Fibroblast of skin of right quadriceps (primary cell): ENCODE measurements at places on chromosomes 7 and 10.
A peak's percentile ranks its signal among the peaks of the same experiment; 100 is the strongest.

- peak; percentile 66 for DNase-seq
These were observed 633.8 kb upstream of the IGFBP3 start for GRCh38 chr7:46554688-46555422.

DNA sequence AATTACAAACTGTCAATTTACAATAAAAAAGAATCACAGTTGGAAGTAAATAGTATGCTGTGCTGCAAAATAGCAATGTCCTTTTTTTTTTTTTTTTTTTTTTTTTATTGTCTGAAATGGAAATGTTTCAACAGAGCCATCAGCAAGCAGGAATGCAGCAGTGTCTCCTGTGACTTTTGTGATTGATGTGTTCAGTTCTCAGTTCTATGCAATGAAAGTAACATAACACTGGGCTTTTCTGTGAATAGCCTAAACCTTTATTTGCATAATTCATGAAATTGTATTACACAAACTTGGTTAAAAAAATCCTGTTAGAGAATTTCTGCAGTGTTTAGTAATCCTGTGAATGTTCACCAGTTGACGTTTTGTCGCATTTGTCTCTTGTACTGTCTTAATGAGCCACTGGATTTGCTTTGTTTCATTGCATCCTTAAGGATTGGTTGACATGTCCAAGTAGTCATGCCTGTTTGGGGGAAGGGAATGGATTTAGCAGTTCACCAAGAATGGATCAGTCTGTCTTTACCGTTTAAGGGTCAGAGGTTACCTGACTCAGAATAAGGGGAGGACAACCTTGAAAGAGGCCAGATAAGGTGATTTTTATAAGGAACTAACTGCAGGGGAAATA is 192.7 kb downstream of the MLLT10 start:
- peak; percentile 49 for DNase-seq

DNA sequence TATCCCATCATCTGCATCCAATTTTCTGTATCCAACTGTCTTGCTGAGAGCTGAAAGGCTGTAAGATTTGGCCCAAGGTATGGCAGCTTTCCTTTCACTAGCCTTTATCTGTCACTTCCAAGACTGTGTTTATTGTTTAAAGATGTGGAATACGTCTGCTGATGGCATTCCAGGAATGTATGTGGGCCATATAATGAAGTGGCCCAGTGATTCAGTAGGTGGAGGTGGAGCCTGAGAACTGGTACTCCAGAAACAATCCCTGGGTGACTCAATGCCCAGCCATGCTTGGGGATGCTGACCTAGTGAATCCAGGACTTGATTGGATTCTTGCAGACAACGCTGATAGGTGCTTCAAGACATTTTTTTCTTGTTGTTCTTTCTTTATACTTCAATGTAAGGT is 13.5 kb downstream of the NEUROD6 start:
- DNase-seq: peak; percentile 71

DNA sequence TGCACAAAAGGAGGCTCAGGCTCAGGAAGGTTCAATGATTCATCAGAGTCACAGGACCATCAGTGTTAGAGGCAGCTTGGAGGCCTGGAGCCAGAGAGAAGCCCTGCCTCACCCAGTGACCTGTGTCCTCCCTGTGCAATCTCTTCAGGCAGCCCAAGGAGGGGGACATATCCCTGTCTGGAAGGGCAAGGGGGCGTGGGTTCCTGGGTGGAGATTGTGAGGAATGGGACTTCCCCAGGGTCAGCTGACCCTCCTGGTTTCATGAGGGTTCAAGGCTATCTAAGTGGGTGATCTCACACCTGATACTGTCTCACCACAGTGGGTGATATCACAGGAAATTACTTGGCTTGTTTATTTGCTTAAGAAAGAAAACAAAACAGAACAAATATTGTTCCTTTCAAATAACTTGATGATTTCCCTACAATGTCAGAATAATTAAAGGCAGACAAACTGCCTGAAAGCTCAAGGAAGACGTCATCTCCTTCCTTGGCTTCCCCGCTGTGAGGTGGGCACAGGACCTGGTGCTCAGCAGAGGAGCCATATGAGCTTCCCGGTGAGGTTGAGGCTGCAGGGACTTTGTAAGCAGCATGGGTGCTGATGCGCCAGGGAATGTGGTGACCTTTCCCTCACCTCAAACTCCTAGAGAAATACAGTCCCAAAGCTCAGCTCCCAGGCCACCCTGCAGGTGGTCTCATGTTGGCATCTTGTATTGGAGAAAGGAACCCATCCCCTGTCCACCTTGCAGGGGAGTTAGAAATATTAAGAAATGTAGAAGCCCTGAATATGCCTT is 763.2 kb downstream of the GRID1 start:
- DNase-seq: no peak

DNA sequence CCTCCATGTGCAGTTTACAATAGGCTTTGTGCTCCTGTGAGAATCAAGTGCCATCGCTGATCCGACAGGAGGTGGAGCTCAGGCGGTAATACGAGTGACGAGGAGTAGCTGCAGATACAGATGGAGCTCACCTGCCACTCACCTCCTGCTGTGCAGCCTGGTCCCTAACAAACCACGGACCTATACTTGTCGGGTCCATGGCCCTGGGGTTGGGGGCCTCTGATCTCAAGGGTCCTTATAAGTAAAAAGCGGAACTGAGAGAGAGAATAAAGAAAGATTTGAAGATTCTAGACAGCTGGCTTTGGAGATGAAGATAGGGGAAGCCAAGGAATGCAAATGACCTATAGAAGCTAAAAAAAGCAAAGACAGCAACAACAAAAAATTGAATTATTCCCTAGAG is 130.6 kb downstream of the PLXDC2 start:
- no peak for DNase-seq

DNA sequence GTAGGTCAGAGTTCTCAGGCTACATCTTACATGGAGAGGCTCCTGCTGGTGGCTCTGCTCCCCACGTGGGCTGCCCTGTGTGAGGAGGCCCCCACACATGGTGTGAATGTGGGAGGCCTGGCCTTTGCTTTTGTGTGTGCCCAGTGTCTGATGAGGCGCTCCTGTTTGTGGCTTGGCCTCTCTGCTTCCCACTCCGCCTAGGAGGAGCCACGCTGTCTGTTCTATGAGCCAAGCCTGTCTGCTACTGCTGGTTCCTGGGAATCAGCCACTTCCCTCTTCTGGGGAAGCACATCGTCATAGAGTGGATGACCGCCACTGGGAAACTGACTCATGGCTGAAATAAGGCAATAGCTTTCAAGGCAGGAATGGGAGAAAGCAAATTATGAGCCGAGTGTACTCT is 87.1 kb downstream of the CYP26A1 start:
- peak; percentile 67 for DNase-seq

- DNase-seq: peak; percentile 58
These were observed 94.2 kb upstream of the IGFBP3 start for GRCh38 chr7:46015107-46015868.

GRCh38 chr10:124719213-124719851 is 24.8 kb downstream of the FAM53B start:
- DNase-seq: peak; percentile 31

GRCh38 chr7:111486472-111487142 is 75.7 kb downstream of the IMMP2L start:
- peak; percentile 59 for DNase-seq

DNA sequence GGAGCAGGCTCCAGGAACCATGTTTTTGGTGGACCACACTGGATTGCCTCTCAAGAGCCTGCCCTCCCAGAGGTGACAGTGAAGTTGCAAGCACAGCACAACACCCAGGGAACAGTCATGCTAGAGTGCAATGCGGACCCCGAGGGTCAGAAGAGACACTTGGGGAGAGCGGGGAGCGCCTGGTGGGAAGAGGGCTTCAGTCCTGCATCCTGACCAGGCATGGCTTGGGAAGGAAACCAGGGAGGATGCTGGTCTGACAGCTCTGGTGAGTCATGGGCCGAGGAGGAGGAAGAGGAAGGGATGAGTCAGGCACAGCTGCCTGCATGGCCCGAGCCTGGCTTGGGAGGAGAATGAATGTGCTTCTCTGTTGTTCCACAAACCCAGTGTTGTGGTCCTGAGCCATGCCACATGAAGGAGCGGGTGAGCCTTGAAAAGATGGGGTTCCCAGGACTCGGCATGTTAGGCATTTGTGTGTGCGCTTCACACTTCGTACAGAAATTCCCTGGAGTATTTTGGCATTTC is 29.5 kb upstream of the ANKRD2 start:
- DNase-seq: peak; percentile 95

- DNase-seq: no peak
These were observed 29.2 kb upstream of the PITRM1 start for GRCh38 chr10:3201796-3202195.

DNA sequence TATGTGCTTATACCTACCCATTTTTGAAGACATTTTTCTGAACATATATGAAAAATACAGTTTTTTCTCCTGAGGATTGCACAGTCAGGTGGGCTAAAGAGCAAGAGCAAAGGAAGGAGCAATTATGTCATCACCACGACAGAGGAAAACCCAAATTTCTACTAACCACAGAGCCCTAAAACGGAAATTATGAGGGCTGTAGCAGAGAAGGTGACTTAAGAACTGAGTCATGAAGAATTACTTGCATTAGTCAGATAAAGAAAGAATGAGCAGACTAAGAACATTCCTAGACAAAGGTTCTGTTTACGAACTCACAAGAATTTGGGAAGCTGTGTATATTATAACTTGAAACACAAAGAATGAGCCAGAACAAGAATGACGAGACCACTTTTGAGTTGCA is 974.4 kb downstream of the NXPH1 start:
- peak; percentile 65 for DNase-seq

- DNase-seq: peak; percentile 78
These were observed 98.0 kb upstream of the PIK3CG start for GRCh38 chr7:106767078-106767477.

DNA sequence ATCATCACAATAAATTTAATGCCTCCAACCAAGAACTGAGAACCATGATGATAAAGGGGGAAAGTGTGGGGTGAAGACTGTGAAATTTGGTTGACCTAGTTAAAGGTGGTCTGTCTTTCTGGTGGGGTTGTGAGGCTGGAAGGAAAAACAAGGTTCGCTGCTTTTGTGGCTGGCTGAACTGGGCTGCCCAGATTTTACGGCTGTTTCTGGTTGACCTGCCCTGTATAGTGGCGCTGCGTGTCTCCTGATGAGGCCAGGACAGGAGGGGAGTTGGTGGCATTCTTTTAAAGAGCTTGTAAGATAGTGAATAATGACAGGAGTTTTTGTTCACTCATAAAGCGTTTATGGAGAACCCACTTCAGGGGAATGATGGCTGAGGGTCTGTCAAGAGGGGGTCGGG is 101.8 kb downstream of the CYP26A1 start:
- DNase-seq: no peak

GRCh38 chr10:30431435-30431911 is 2.5 kb upstream of the MAP3K8 start:
- no peak for DNase-seq

DNA sequence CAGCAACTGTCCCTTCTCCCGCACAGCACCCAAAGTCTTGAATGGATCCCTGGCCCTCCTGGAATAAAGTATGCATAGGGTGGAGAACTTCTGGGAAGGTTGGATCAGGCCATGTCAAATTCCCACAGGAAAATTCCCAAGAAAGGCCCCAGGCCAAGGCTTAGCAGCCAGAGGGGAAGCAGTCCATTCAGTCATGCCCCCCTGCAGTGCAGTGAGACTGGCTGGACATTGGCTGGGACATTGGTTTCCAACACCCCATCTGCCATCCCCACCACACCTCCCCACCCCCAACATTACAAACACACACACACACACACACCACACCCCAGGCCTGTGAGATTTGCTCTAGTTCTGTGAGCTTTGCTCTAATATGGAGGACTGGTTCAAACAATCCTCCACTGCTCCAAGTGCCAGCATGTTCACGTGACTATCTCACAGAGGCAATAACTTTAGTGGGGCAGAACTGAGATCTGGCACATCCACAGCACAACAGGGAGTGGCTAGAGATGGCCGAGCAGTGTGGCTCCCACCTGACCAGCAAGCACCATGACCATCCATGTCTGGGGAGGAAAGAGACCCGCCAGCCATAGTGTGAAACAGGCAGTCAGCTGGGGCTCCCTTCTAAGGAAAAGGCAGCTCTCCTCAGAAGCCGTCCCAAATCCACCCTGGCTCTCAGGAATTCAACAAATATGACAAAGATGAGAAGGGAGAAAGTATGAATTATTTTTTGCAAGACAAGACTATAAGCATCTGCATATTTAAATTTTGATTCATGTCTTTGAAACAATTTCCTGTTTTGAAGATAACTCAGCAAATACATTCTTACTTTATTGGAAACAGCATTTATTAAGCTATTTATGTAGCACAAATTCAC is 6.7 kb upstream of the FAM170B start:
- peak; percentile 71 for DNase-seq

- DNase-seq: no peak
These were observed 22.9 kb upstream of the MTPAP start for GRCh38 chr10:30371954-30372353.

DNA sequence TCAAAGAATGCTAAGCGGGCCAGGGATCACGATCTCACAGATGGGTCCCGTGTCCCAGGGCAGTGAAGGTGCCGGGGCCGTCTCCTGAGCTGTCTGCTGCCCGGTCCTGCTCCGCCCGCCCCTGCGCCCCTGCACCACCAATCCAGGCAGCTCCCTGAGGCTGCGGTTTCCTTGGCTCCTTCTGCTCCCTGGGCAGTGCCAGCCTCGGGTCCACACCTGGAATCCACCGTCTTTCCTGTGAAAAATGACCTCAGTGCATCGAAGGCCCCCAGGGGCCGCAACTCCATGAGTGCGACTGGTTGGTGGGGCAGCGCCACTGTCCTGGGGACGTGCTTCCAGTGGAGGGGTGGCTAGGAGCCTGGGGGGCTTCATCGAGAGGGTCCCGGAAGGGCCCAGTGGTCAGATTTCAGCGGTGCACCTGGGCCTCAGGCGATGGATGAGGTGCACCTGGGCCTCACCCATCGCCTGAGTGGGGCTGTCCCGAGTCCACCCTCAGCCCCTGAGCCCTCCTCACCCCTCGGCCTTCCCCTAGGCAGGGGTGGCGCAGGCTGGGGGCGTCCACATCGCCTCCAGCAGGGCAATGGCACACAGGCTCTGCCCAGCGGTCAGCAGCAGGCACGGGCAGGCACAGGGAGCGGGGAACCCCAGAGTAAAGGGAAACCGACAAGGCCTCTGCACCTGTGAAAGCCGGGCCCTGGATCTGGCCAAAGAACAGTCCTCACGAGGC is 27.2 kb downstream of the ADGRA1 start:
- DNase-seq: no peak

GRCh38 chr10:78255796-78256638 is 222.4 kb downstream of the RPS24 start:
- peak; percentile 97 for DNase-seq

- DNase-seq: no peak
These were observed 24.9 kb upstream of the CARD11 start for GRCh38 chr7:3068530-3068929.

- DNase-seq: no peak
These were observed 5.0 kb upstream of the PRKAR1B start for GRCh38 chr7:732094-732541.

- no peak for DNase-seq
These were observed 136.2 kb upstream of the FZD8 start for GRCh38 chr10:35778306-35778705.

DNA sequence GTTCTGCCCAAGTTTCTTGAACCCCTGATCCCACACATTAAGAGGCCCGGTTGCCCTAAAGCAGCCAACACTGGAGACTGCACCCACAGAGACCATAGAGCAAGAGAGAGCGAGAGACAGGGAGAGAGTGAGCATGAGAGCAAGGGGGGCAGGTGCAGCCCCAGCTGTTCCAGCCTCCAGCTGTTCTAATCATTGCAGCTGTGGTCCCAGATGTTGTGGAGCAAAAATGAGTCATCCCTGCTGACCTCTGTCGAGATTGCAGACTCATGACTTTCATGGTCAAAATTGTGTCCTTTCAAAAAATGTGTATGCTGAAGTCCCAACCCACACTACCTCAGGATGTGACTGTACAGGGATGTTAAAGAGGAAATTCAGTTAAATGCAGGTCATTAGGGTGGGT is 143.9 kb upstream of the FRMD4A start:
- no peak for DNase-seq

GRCh38 chr10:104666106-104666505 is 25.0 kb downstream of the SORCS3 start:
- no peak for DNase-seq
